ENCODE measurements at places on chromosomes 12 and 14.

DNA sequence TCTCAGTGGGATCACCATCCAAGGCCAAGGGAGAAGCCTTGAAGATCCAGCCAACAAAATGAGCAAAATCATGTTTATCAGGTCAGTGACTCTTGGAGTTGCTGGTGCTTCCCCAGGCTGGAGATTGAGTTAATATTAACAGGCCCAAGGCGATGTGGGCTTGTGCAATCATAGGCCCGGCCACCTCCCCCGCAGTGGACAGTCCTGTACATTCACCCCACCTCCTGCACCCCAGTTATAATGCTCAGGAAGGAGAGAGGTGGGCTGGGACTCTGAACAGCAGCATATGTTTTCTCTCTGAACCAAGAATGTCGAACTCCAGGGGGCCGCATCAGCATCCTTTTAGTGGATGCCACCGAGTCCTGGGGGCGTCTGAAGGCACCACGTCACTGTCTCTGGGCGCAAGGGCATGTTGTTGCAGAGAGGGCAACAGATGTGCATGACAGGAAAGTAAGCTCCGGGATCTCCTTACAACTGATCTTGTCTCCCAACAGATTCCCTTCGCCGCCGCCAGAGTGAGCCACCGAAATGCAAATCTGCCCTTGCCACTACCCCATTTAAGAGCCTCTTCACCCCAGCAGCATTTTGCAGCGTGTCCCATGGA, 32.2 kb upstream of the SERPINA6 start:
- DNase-seq: peak; percentile 19
- H3K36me3 ChIP-seq: peaks cover 6% of the 10 kb centered on the region
- peaks cover 25% of the 10 kb centered on the region for H3K27me3 ChIP-seq
- peaks cover 9% of the 10 kb centered on the region for H3K4me1 ChIP-seq
- H3K27ac ChIP-seq: no peak overlapping the region

GRCh38 chr12:75721796-75722195, 210.4 kb upstream of the KRR1 start:
- H3K4me1 ChIP-seq: peaks cover 15% of the 10 kb centered on the region
- no peak overlapping the region for H3K4me3 ChIP-seq
- H3K27me3 ChIP-seq: peaks cover 22% of the 10 kb centered on the region
- H3K27ac ChIP-seq: no peak overlapping the region

GRCh38 chr12:131197490-131197889, 243.8 kb downstream of the ADGRD1 start:
- H3K4me1 ChIP-seq: no peaks in the 10 kb centered on the region
- H3K4me3 ChIP-seq: no peak overlapping the region
- no peaks in the 10 kb centered on the region for H3K36me3 ChIP-seq
- H3K27ac ChIP-seq: no peak overlapping the region

DNA sequence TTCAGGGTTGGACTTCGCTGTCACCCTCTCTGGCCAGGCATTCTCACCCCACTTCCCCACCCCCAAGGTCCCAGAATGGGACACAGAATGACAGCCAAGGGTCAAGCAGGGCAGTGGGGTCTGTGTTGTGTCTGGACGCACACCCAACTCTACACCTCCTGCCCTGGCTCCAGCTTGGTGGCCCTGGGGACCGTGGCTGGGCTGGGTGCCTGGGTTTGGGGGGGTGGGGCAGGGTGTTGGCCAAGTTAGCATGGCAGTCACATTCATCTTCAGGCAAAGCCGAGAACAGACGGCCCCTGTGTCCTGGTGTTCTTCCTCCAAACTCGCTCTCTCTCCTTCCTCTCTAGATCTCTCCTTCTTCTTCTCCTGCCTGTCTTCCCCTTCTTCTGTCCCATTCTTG, 5.6 kb downstream of the LRP1 start:
- no peak overlapping the region for H3K4me3 ChIP-seq
- no peak overlapping the region for H3K27ac ChIP-seq
- DNase-seq: no peak
- H3K36me3 ChIP-seq: no peaks in the 10 kb centered on the region
- no peaks in the 10 kb centered on the region for H3K27me3 ChIP-seq
- peaks cover 5% of the 10 kb centered on the region for H3K4me1 ChIP-seq

DNA sequence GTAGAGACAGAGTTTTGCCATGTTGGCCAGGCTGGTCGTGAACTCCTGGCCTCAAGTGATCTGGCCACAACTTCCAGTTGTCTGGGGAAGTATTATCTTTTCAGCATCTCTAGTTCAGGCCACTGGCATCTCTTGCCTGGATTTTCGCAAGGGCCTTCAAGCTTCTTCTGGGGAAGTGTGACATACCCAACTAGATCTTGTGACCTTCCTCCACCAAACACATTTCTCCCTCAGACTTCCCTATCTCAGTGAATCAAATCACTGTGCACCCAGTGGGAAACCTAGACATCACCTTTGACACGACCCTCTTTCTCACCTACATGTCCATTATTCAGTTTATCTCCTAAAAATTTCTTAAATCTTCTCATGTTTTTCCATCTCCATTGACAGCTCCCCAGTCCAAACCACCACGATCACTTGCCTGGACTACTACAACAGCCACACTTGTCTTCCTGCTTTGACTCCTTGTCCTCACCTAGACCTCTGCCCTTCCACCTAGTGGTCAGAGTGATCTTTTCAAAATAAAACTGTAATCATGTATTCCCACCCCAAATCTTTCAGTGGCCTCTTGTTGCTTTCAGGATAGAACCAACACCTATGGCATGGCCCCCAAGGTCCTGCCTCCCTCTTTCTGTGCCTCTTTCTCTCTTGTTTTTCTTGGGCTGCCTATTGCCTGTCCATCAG, 3.3 kb downstream of the EEF1AKMT3 start:
- H3K27ac ChIP-seq: no peak overlapping the region
- no peak overlapping the region for H3K4me3 ChIP-seq
- H3K27me3 ChIP-seq: no peaks in the 10 kb centered on the region

DNA sequence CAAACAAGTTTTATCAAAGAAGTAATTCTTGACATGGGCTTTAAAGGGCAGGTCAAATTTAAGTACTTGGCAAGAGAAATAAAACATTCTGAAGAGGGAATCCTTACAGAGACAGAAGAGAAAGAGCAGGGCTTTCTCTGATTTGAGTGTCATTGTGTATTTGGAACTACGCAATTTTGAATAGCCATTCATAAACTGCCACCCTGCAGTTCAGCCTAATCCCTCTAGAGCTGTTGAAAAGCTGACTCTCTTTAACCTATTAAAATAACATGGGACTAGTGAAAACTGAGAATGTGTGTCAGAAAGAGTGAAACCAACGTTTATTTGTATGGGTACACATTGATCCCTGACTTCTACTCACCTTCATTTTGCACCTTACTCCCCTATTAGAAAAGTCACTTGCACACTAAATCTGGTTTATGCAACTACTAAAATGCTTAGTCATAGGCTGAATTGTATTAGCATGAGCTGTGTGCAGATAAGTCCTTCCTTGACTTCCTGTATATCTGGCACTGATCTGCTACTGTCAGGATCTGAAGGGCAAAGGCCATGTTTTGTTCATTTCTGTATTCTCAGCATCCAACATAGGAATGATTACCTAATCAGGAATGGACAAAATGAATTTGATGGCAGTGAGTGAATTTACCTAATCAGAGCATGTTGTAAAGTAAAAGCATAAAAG, 458.9 kb downstream of the NOVA1 start:
- no peaks in the 10 kb centered on the region for H3K27me3 ChIP-seq
- peaks cover 2% of the 10 kb centered on the region for H3K36me3 ChIP-seq
- no peak overlapping the region for H3K4me3 ChIP-seq
- no peak for DNase-seq
- H3K4me1 ChIP-seq: no peaks in the 10 kb centered on the region

- H3K4me3 ChIP-seq: no peak overlapping the region
- no peak overlapping the region for H3K27ac ChIP-seq
- no peaks in the 10 kb centered on the region for H3K4me1 ChIP-seq
- peak; percentile 49 for DNase-seq
These were observed 232.1 kb downstream of the CACNA1C start for GRCh38 chr12:2284857-2285256.

- H3K36me3 ChIP-seq: no peaks in the 10 kb centered on the region
- no peak for DNase-seq
- no peaks in the 10 kb centered on the region for H3K4me1 ChIP-seq
- no peak overlapping the region for H3K4me3 ChIP-seq
These were observed 16.4 kb downstream of the PHETA1 start for GRCh38 chr12:111352296-111352993.

GRCh38 chr12:69027411-69027881, 94.5 kb upstream of the CPM start:
- H3K27me3 ChIP-seq: peaks cover 43% of the 10 kb centered on the region
- no peak for DNase-seq

- DNase-seq: no peak
- peaks cover 9% of the 10 kb centered on the region for H3K27me3 ChIP-seq
These were observed 19.0 kb upstream of the RAB3IP start for GRCh38 chr12:69719336-69720316.

GRCh38 chr14:50342221-50343078, 30.3 kb downstream of the DMAC2L start:
- peaks cover 8% of the 10 kb centered on the region for H3K27me3 ChIP-seq
- H3K4me3 ChIP-seq: peak overlapping the region; percentile 20
- peaks cover 32% of the 10 kb centered on the region for H3K4me1 ChIP-seq
- H3K36me3 ChIP-seq: no peaks in the 10 kb centered on the region
- DNase-seq: peak; percentile 69

DNA sequence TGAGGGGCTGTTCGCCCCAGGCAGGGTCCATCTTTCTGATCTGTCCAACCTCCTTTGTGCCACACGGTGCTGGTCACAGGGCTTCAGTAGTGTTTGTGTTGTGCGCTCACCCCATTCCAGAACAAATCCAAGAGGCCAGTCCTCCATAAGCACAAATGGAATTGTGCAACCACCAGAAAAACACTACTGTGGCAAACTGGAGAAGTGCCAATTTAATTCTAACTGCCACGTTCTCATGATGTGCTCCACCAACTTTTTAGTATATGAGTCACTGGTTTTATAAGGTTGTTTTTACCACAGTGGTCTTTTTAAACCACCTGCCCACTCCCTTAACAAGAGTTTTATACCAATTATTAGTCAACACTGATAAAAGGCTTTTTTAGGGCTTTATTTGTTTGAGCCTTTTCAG, 380.2 kb downstream of the NAV3 start:
- H3K36me3 ChIP-seq: no peaks in the 10 kb centered on the region
- H3K4me1 ChIP-seq: no peaks in the 10 kb centered on the region
- no peak overlapping the region for H3K27ac ChIP-seq
- no peak overlapping the region for H3K4me3 ChIP-seq
- H3K27me3 ChIP-seq: no peaks in the 10 kb centered on the region

GRCh38 chr12:72276181-72276805, 4.1 kb downstream of the TRHDE start:
- H3K27me3 ChIP-seq: peaks cover 37% of the 10 kb centered on the region
- H3K36me3 ChIP-seq: no peaks in the 10 kb centered on the region
- H3K4me3 ChIP-seq: no peak overlapping the region

- DNase-seq: no peak
- H3K4me3 ChIP-seq: no peak overlapping the region
- H3K4me1 ChIP-seq: peaks cover 91% of the 10 kb centered on the region
- H3K27me3 ChIP-seq: no peaks in the 10 kb centered on the region
- H3K36me3 ChIP-seq: peaks cover 63% of the 10 kb centered on the region
These were observed 6.6 kb downstream of the TAPBPL start for GRCh38 chr12:6458281-6459003.

- H3K27me3 ChIP-seq: no peaks in the 10 kb centered on the region
- H3K4me1 ChIP-seq: no peaks in the 10 kb centered on the region
- H3K4me3 ChIP-seq: no peak overlapping the region
- DNase-seq: no peak
These were observed 33.3 kb upstream of the UBC start for GRCh38 chr12:124947561-124948398.

DNA sequence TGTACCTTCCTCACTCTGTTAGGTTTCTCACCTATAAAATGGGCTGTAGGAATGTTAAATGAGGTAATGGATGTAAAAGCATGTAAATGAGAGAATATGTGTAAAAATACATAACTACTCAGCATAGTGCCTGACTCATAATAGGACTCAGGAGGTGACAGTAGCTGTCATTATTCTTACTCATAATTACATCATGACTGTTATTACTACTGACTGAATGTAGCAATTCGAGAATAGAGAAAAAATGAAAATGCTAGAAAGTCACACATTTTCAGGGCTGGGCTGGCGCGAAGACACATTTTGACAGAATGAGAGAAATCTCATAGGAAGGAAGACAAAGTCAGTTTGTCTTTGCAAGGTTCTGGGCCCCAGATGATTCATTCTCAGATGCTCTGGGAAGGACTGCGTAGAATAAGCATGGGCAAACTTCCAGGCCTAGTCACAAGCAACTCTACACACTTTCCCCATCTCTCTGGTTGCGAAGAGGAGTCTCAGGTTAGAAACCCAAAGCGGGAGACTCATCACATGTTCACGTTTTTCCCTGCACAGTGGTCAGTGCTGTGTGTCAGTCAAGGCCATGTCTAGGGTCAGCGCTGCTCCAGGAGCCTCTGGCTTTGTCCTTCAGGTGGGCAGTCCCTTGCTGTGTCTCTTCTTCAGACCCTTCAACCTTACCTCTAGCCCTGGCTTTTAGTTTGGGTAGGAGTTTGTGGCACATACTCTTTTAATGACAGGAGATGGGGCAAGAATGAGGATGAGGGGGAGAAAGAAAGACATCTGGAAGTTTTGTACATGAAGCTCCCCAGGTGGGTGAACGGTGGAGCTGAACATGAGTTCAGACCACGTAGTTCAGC, 8.4 kb downstream of the GPRC5A start:
- peak overlapping the region; percentile 77 for H3K27ac ChIP-seq
- peak overlapping the region; percentile 14 for H3K4me3 ChIP-seq
- peaks cover 21% of the 10 kb centered on the region for H3K27me3 ChIP-seq

- H3K4me3 ChIP-seq: no peak overlapping the region
- no peak overlapping the region for H3K27ac ChIP-seq
- no peaks in the 10 kb centered on the region for H3K36me3 ChIP-seq
These were observed 143.2 kb upstream of the EEA1 start for GRCh38 chr12:93072340-93072739.

DNA sequence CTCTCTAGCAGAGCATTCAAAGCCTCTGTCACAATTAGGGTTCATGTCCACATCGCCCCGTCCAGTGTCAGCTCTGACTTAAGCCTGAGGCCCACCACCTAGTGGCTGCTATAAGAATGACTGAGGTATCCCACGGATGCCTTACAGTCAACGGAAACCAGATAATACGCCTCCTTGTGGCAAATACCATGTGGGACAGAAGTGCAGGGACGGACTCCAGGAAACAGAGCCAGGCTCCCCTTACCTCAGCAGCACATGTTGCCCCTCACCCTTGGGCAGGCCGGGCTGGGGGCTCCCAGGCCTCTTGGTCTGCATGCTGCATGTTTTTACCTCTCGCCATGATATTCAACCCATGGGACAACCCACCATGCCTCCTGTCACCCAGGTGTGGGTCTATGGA, 86.3 kb downstream of the VWF start:
- no peak overlapping the region for H3K4me3 ChIP-seq
- no peaks in the 10 kb centered on the region for H3K36me3 ChIP-seq
- H3K4me1 ChIP-seq: peaks cover 7% of the 10 kb centered on the region
- peak; percentile 61 for DNase-seq
- H3K27me3 ChIP-seq: no peaks in the 10 kb centered on the region

All from activated T-cell treated with anti-CD3 and anti-CD28 coated beads, Interleukin-2, amount 50 U/mL, for 72 hours (primary cell).